ENCODE measurements at places on chromosomes 4 and X. TPM values are rescaled to one million over a fixed set of nuclear protein-coding genes. Genes with fewer than 3 reads are reported as not detected.
A peak's percentile ranks its signal among the peaks of the same experiment; 100 is the strongest.

- H3K36me3 ChIP-seq, result no peaks in the 10 kb centered on the region
- H3K27me3 ChIP-seq, result peaks cover 1% of the 10 kb centered on the region
- H3K4me3 ChIP-seq, result no peak overlapping the region
- no peak for DNase-seq
- no peaks in the 10 kb centered on the region for H3K4me1 ChIP-seq
- no peak overlapping the region for H3K27ac ChIP-seq
Observed at GRCh38 chr4:151415978-151416377, 7.0 kb downstream of the FHIP1A start.

TTC29 gene
- 0.44 TPM for total RNA-seq

- H3K36me3 ChIP-seq, result no peaks in the 10 kb centered on the region
- H3K4me1 ChIP-seq, result no peaks in the 10 kb centered on the region
- H3K27me3 ChIP-seq, result peaks cover 1% of the 10 kb centered on the region
- no peak overlapping the region for H3K4me3 ChIP-seq
- H3K27ac ChIP-seq, result no peak overlapping the region
Observed at GRCh38 chrX:70079297-70079696, 17.0 kb downstream of the OTUD6A start.

GABRE gene
- total RNA-seq, result not detected

FAAH2 gene
- total RNA-seq, result 1.8 TPM

DNA sequence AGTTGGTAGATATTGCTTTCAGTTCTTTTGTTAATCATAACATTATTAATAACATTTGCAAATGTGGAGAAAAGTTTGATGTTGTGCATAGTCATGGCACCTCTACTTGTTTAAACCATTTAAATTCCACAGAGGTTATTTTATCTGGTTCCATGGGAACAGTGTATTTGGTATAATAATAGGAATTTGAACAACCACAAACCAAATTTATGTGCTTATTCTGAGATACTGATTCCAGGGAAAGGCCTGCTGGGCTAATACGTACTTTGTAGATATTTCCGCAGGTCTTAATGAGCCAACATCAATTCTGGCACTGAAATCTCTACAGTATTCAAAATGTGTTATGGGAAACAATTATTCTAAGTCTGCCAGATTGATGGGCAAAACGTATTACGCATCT, 319.0 kb downstream of the DKK2 start:
- no peak overlapping the region for H3K4me3 ChIP-seq
- no peaks in the 10 kb centered on the region for H3K27me3 ChIP-seq
- peaks cover 3% of the 10 kb centered on the region for H3K4me1 ChIP-seq

GYPE gene
- not detected for total RNA-seq

DNA sequence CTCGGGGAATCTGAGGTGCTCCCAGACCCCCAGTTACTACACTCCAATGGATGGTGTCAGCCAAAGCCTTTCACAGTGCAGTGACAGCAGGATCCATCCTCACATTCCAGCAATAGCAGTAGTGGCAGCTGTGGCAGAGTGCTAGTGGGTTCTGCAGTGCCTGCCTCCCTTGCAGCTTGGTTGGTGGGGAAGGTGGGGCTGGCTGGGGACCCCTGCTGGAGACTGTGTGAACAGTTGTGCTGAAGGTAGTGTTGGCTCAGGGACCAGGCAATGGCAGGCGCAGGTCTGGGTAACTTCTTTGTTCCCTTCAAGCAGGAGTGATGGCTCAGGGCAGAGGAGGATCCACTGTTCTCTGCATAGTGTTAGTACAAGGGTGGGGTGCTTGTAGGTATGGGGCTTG, 343.7 kb upstream of the TRAM1L1 start:
- peak; percentile 20 for DNase-seq
- peaks cover 3% of the 10 kb centered on the region for H3K36me3 ChIP-seq
- peaks cover 2% of the 10 kb centered on the region for H3K27me3 ChIP-seq
- no peak overlapping the region for H3K4me3 ChIP-seq
- H3K4me1 ChIP-seq, result no peaks in the 10 kb centered on the region

NPNT gene
- total RNA-seq, result not detected

- H3K4me1 ChIP-seq, result no peaks in the 10 kb centered on the region
- no peaks in the 10 kb centered on the region for H3K36me3 ChIP-seq
- no peak overlapping the region for H3K4me3 ChIP-seq
- no peak for DNase-seq
- no peaks in the 10 kb centered on the region for H3K27me3 ChIP-seq
Observed at GRCh38 chr4:105686571-105686970, 21.9 kb downstream of the INTS12 start.

- H3K4me1 ChIP-seq, result no peaks in the 10 kb centered on the region
- no peaks in the 10 kb centered on the region for H3K36me3 ChIP-seq
- H3K4me3 ChIP-seq, result no peak overlapping the region
- H3K27me3 ChIP-seq, result no peaks in the 10 kb centered on the region
- no peak for DNase-seq
Observed at GRCh38 chr4:94746746-94747145, 11.0 kb upstream of the BMPR1B start.

GRCh38 chr4:107349732-107350131, 313.6 kb upstream of the DKK2 start:
- H3K27me3 ChIP-seq, result no peaks in the 10 kb centered on the region
- H3K4me1 ChIP-seq, result peaks cover 5% of the 10 kb centered on the region
- H3K27ac ChIP-seq, result no peak overlapping the region
- H3K36me3 ChIP-seq, result no peaks in the 10 kb centered on the region
- DNase-seq, result no peak

TMEM31 gene
- total RNA-seq, result not detected

- H3K4me3 ChIP-seq, result no peak overlapping the region
- H3K27ac ChIP-seq, result no peak overlapping the region
- no peaks in the 10 kb centered on the region for H3K4me1 ChIP-seq
- H3K36me3 ChIP-seq, result no peaks in the 10 kb centered on the region
Observed at GRCh38 chr4:43959976-43960375, 488.6 kb downstream of the KCTD8 start.

DNA sequence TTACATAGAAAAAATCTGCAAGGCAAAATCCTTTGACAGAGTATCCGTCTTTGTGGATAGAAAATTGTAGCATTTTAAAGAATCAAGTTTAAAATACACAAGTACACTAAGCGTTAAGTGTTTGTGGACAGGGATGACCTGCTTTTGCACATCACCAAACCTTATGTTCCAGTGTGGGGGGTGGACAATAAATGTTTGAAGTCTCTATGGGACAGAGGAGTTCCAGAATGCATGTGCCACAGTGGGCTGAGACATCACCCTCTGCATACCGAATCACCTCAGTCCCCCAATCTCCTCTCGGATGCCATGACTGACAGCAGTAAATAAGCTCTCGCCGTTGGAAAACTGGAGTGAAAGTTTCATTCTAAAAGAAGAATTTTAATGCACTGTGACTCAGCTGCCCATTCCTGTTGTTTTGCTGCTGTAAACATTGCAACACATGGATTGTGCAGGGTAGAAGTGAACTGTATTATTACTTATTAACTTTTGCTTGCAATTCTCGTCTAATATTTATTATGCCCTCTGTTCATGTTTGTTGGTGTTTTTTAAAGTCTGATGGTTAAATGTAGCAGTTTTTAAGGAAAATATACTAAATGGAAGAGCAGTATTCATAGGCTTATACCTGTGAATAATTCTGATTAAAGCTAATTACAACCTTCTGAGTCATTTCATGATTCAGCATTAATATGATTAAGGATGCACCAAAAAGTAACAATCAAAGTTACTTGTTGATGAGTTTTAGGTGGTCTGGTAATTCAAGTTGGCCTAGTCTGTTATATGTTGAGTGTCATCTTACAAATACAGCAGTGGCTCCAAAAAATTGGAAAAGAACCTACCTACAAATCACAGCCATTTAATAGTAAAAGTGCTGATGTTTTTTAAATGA, 24.0 kb downstream of the CDKN2AIP start:
- no peak overlapping the region for H3K4me3 ChIP-seq
- no peaks in the 10 kb centered on the region for H3K4me1 ChIP-seq
- peaks cover 5% of the 10 kb centered on the region for H3K36me3 ChIP-seq
- H3K27ac ChIP-seq, result no peak overlapping the region
- H3K27me3 ChIP-seq, result peaks cover 1% of the 10 kb centered on the region

GRCh38 chr4:113327494-113327893, 278.0 kb downstream of the ANK2 start:
- no peaks in the 10 kb centered on the region for H3K36me3 ChIP-seq
- no peak for DNase-seq
- H3K4me1 ChIP-seq, result peaks cover 11% of the 10 kb centered on the region
- no peak overlapping the region for H3K27ac ChIP-seq
- H3K27me3 ChIP-seq, result no peaks in the 10 kb centered on the region
- no peak overlapping the region for H3K4me3 ChIP-seq

DNA sequence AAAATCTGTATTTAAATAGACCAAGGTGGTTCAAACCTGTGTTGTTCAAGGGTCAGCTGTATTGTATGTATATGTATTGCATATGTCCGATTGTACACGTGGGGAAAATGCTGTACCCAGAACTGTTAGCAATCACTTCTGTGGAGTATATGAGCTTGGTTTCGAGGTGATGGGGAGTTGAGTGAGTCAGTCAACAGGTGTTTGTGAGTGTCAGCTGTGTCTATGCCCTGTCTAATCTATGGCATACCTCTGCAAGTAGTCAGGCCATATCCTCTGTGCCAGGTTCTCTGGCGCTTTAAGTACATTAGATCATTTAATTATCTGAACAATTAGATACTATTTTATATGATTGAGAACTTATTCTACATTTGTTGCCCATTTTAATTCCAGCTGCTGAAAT, 7.4 kb downstream of the ZRSR2 start:
- no peaks in the 10 kb centered on the region for H3K36me3 ChIP-seq
- DNase-seq, result no peak
- no peak overlapping the region for H3K27ac ChIP-seq
- no peaks in the 10 kb centered on the region for H3K4me1 ChIP-seq
- no peak overlapping the region for H3K4me3 ChIP-seq

TMSB15C gene
- total RNA-seq, result 30.1 TPM

GABRQ gene
- total RNA-seq, result 2.6 TPM

GRCh38 chrX:149398027-149398426, 107.1 kb downstream of the IDS start:
- H3K36me3 ChIP-seq, result no peaks in the 10 kb centered on the region
- DNase-seq, result no peak
- H3K4me3 ChIP-seq, result no peak overlapping the region
- no peaks in the 10 kb centered on the region for H3K4me1 ChIP-seq

- no peak overlapping the region for H3K4me3 ChIP-seq
- no peak for DNase-seq
- H3K4me1 ChIP-seq, result no peaks in the 10 kb centered on the region
- no peaks in the 10 kb centered on the region for H3K36me3 ChIP-seq
- H3K27ac ChIP-seq, result no peak overlapping the region
Observed at GRCh38 chr4:171441300-171441941, 371.8 kb upstream of the GALNTL6 start.
